ENCODE measurements at places on chromosomes 5 and 9.

DNA sequence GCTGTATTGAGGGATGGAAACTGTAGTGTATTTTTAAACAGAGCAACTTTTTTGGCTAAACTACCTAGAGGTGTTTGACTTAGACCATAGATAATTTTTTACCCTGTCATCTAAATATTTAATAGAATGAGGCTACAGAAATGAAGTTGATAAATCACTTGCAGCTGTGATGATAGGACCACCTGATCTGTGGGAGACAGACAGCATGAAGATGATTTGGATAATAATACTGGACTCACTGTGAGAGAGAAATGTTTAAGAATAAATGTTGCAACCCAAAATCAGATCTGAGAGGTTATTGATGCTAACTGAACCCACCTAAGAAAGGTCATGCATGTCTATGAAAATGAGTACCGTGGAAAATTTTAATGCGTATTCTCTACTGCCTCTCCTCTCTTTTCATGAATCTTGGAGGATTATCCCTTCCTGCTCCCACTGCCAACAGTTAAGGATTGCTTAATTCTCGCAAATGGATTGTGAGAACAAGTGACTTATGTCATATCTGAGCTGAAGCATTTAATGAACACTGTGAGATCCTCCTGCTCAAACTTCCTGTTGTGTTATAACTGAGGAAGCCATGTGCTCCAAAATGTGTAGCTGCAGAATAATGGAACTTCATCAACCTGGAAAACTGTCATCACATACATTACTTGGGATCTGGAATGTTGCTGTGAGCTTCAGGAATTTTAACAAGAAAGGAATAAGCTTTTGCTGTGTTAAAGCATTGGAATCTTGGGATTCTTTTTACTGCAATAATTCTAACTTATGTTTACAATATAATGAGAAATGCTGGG, 617.9 kb upstream of the CDH18 start:
- no peak for DNase-seq

GRCh38 chr9:22147813-22148527, 138.9 kb upstream of the CDKN2B start:
- DNase-seq: peak; percentile 96

GRCh38 chr5:91383956-91384300, 811 bp upstream of the ARRDC3 start:
- no peak for DNase-seq

GRCh38 chr9:111016016-111016415, 22.3 kb downstream of the LPAR1 start:
- DNase-seq: no peak
